Fibroblast of lung (primary cell): ENCODE measurements at places on chromosomes 5 and 9.

DNA sequence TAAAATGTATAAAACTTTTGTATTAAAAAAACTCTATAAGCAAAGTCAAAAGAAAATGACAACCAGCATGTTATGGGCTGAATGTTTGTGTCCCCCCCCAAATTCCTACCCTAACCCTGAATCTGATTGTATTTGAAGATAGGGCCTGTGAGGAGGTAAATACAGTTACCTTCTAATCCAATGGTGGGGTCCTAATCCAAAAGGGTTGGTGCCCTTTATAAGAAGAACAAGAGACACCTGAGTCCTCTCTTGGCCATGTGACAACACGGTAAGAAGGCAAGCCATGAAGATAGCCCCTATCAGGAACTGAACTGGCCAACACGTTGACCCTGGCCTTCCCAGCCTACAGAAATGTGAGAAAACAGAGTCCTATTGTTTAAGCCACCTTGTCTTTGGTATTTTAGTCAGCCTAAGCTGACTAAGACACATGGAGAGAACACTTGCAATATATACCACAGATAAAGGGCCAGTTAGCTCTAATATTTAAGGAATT, 49.7 kb upstream of the AKNA start:
- H3K4me1 ChIP-seq = no peaks in the 10 kb centered on the region
- no peak for DNase-seq
- no peaks in the 10 kb centered on the region for H3K36me3 ChIP-seq
- no peak overlapping the region for H3K27ac ChIP-seq
- peaks cover 5% of the 10 kb centered on the region for H3K27me3 ChIP-seq

DNA sequence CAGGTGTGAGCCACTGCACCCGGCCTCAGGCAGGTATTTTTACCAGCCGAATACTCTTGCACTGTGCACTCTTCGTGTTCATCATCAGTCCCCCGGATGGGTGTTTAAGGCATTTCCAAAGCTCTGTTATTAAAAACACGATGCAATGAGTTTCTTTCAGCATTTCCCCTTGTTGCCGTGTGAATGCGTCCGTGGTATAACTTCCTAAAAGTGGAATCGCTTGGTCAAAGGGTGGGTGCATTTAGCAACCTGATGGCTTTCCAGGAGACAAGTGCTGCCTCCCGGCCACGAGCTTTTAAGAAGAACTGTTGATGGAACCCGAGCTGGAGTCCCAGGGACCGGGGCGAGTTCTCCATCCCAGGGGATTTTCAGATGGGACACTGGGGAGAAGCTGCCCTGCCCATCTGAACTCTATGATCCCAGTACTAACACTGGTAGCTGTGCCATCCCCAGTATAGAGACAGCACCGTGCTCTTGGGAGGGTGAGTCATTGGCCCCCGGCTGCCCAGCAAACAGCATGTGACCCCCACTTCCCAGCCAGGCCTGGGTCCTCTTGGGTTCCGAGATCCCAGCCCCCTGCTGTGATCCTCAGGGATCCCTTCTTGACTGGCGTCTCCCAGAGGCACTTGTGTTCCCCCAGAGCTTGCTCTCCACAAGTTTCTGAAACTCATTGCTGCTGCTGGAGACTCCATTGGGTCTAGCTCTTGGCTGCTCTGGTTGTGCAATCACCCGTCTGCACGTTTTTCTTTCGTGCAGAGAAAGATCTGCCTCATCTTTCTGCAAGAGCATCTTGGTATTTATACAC, 169.5 kb upstream of the IER5L start:
- no peak overlapping the region for H3K27ac ChIP-seq
- peak; percentile 48 for DNase-seq
- H3K27me3 ChIP-seq = no peaks in the 10 kb centered on the region
- H3K36me3 ChIP-seq = no peaks in the 10 kb centered on the region

DNA sequence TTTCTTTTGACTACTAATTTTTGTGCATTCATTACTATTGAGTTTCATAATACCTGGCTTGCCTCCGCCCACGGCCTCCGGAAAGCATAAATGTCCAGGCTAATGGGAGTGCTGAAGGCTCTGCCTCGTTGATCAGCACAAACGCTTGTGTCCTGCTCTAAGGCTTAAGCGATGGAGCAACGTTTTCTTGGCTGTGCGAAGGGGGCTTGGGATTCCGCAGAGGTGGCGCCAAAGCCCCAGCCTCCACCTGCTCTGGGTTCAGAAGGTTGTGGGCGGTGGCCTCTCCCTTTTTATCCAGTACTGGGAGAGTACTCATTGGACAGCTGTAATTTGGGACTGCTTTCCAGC, 19.7 kb downstream of the ANXA2R start:
- peak overlapping the region; percentile 30 for H3K27ac ChIP-seq
- peak; percentile 70 for DNase-seq
- peak overlapping the region; percentile 46 for H3K4me3 ChIP-seq
- no peaks in the 10 kb centered on the region for H3K27me3 ChIP-seq
- no peaks in the 10 kb centered on the region for H3K36me3 ChIP-seq
- H3K4me1 ChIP-seq = peaks cover 4% of the 10 kb centered on the region

- H3K27ac ChIP-seq = no peak overlapping the region
- H3K4me1 ChIP-seq = peaks cover 2% of the 10 kb centered on the region
- no peaks in the 10 kb centered on the region for H3K27me3 ChIP-seq
- no peak overlapping the region for H3K4me3 ChIP-seq
Observed at GRCh38 chr9:91933556-91934352, 16.3 kb downstream of the ROR2 start.

DNA sequence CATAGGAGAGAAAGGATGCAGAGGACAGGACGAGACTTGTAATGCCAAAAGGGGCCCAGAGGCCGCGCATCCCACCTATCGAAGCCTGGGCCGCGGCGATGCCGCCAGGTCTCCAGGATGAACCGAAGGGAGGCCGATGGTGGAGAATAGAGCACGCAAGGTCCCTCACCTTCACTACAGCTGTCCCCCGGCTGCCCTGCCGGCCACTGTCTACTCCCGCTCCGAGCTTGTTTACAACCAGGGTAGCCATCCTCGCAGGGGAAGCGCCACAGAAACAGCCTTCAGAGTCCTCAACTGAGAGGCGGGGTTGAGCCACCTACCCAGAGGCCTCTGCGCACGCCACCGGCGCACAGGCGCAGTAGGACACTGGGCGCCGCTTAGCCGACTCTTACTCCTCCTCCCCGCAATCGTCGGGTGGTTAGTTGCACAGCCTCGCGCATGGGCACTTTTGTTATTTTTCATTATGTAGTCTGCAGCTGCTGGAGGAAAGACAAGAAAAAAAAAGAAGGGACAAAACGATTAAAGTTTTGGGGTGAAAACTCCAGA, at the start of gene TRIM23:
Gene TRIM23, minus strand, starts transcription at position 309 of the 546 bp plus-strand sequence. Its CDS starts 59 bp downstream, at position 250.
- DNase-seq = peak; percentile 91
- no peaks in the 10 kb centered on the region for H3K36me3 ChIP-seq
- H3K4me3 ChIP-seq = peak within 1 kb of the TSS; percentile 94
- peaks cover 2% of the 10 kb centered on the region for H3K4me1 ChIP-seq
- H3K27ac ChIP-seq = peak within 1 kb of the TSS; percentile 81

GRCh38 chr5:100562821-100563220, 27.6 kb downstream of the FAM174A start:
- DNase-seq = no peak
- no peak overlapping the region for H3K4me3 ChIP-seq
- no peaks in the 10 kb centered on the region for H3K27me3 ChIP-seq
- no peak overlapping the region for H3K27ac ChIP-seq

DNA sequence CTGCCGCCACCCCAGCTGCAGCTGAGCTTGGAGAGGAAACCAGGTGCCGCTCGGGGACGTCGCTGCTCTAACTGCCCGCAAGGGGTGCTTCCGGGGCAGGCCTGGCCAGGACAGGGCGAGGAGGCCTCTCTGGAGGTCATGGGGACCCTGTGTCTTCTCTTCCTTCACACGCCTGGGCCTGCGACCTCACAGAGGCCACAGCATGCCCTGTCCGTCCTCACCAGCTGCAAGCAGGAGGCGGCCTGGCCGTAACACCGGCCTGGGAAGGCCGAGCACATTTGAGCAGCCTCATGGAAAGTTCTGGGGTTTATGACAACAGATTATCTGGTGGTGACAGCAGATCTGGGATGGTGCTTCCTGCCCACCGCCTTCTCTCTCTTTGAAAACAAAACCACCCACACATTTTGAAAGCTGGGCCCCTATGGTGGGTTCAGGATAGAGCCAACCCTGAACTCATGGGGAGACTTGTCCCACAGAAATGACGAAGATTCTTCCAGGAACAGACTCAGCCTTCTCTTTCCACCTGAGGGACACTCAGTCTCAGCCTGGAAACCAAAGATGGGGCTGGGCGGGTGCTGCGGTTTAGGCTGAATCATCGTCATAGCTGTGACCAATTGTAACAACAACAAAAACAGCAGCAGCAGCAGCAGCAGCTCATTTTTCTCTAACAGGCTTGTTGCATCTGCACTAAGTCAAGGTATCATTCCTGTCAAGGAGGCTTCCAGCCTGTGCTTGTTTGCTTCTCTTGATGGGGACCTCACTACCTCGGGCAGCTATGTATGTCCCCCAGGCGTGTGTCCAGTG, 99.6 kb upstream of the RAPGEF1 start:
- no peaks in the 10 kb centered on the region for H3K36me3 ChIP-seq
- H3K4me1 ChIP-seq = no peaks in the 10 kb centered on the region
- peak; percentile 80 for DNase-seq

DNA sequence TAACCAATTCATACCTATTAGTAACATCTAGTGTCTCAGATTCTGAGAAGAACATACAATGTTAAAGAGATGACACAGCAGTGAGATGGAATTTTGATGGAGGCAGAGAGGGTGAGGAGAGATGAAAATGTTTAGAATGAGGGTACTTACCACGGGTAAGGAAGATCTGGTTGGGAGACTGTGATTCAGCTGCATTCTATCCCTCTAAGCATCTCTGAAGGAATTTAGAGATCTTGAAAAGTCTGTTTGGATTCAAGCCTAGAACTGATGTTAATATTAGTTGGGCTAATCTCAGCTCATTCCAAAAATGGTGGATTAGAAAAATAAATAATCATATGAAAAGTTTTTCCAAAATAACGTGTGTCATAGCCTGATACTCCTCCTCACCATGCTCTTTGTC, 191.5 kb upstream of the CLINT1 start:
- no peaks in the 10 kb centered on the region for H3K27me3 ChIP-seq
- no peaks in the 10 kb centered on the region for H3K4me1 ChIP-seq
- no peaks in the 10 kb centered on the region for H3K36me3 ChIP-seq
- H3K27ac ChIP-seq = no peak overlapping the region
- DNase-seq = no peak

DNA sequence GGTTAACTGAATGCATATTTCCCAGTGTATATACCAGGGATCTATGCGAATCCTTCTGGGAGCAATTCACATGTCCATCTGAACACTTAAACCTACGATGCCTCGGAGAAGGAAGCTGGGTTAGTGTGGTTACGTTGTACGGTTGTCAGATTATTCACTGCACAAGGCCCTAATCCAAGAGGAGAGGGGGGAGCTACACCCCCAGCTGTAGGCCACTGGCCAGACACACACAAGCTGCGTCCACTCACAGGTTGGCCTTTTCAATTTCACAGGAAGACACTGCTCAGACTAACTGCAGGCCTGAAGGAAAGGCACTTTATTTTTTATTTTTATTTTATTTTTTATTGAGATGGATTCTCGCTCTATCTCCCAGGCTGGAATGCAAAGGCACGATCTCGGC, 184.5 kb upstream of the GNA14 start:
- H3K27me3 ChIP-seq = no peaks in the 10 kb centered on the region
- H3K27ac ChIP-seq = no peak overlapping the region
- H3K4me1 ChIP-seq = no peaks in the 10 kb centered on the region
- no peaks in the 10 kb centered on the region for H3K36me3 ChIP-seq

- H3K4me3 ChIP-seq = no peak overlapping the region
- no peaks in the 10 kb centered on the region for H3K36me3 ChIP-seq
- H3K4me1 ChIP-seq = no peaks in the 10 kb centered on the region
- no peak for DNase-seq
- H3K27me3 ChIP-seq = no peaks in the 10 kb centered on the region
Observed at GRCh38 chr5:83396662-83397061, 74.9 kb upstream of the VCAN start.

DNA sequence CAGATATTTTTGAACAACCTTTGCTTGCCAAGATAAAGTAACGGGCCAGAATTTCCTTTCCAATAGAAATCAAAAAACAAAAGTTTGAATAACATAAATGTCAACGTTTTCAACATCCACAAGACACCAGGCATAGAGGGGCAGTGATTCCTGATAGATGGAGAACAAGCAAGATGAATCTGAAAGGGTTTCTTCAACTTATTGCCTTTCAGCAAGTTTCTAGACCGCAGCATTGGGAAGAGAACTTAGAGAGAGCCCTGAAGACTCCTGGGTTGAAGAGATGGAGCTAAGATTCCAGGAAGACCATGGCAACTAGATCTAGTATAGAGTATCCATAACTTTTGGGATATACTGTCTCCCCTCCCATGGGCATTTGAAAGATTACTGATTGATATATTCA, 751.4 kb upstream of the CTNND2 start:
- H3K36me3 ChIP-seq = no peaks in the 10 kb centered on the region
- DNase-seq = no peak
- H3K4me3 ChIP-seq = no peak overlapping the region
- H3K27ac ChIP-seq = no peak overlapping the region
- no peaks in the 10 kb centered on the region for H3K4me1 ChIP-seq

GRCh38 chr5:61048534-61048933, 103.5 kb downstream of the NDUFAF2 start:
- peak; percentile 96 for DNase-seq
- H3K27me3 ChIP-seq = no peaks in the 10 kb centered on the region
- peaks cover 6% of the 10 kb centered on the region for H3K4me1 ChIP-seq
- no peak overlapping the region for H3K4me3 ChIP-seq
- no peak overlapping the region for H3K27ac ChIP-seq

DNA sequence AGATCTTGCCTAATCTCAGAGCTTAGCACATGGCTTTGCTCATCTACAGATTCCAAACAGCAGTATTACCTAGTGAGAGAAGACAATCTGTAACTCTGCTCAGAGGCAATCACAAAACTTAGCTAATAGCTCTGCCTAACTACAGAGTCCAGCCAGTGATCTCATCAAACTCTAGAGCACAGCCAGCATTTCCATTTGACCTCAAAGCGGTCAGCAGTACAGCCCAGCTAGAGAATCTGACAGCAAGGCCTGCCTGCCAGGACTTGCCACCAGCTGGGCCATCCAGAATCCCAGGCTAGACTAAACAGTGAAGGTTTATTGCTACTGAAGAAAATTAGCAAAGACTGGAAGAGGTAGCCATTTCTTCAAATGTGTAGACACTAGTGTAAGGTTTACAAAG, 217.9 kb upstream of the VLDLR start:
- peak; percentile 23 for DNase-seq
- H3K27ac ChIP-seq = no peak overlapping the region
- no peak overlapping the region for H3K4me3 ChIP-seq
- no peaks in the 10 kb centered on the region for H3K4me1 ChIP-seq
- H3K36me3 ChIP-seq = no peaks in the 10 kb centered on the region

GRCh38 chr5:180591311-180591887, at the start of gene SCGB3A1:
Gene SCGB3A1 (minus strand): TSS chr5:180591499. CDS start chr5:180591462, 37 bp downstream.
- H3K27me3 ChIP-seq = peaks cover 17% of the 10 kb centered on the region
- H3K4me1 ChIP-seq = no peaks in the 10 kb centered on the region
- H3K4me3 ChIP-seq = no peak within 1 kb of the TSS

DNA sequence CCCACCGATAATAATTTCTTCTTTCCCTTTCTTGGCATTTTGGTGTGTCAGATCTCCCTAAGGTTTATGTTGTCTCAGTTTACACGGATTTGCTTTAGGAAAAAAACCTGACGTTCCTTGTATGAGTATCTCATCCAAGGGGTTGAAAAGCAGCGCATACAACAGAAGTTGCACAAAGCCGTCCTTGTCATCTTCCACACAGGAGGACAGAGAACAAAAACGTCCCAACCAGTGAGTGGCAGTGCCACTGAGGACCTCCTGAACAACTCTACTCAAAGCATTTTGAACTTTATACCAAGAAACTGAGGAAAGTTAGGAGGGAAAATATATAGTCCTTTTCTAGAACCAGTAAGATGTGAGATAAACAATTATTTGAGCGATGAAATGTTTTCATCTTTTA, 547.0 kb downstream of the PDE4D start:
- no peaks in the 10 kb centered on the region for H3K4me1 ChIP-seq
- no peak overlapping the region for H3K27ac ChIP-seq
- H3K27me3 ChIP-seq = no peaks in the 10 kb centered on the region
- DNase-seq = no peak
- H3K36me3 ChIP-seq = no peaks in the 10 kb centered on the region
